ENCODE measurements at places on chromosomes 2 and 18.

DNA sequence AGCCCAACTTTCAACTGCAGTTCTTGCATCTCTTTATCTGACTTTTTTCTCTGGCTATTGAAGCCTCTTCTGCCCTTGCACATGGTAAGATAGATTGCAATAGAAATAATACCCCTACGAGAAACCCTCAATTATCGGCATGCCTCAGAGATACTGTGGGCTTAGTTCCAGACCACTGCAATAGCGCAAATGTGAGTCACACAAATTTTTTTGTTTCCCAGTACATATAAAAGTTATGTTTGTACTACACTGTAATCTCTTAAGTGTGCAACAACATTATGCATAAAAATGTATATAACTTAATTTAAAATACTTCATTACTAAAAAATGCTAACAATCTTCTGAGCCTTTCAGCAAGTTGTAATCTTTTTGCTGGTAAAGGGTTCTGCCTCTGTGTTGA is 124.7 kb downstream of the PDE1A start:
- peak; percentile 80 for DNase-seq

DNA sequence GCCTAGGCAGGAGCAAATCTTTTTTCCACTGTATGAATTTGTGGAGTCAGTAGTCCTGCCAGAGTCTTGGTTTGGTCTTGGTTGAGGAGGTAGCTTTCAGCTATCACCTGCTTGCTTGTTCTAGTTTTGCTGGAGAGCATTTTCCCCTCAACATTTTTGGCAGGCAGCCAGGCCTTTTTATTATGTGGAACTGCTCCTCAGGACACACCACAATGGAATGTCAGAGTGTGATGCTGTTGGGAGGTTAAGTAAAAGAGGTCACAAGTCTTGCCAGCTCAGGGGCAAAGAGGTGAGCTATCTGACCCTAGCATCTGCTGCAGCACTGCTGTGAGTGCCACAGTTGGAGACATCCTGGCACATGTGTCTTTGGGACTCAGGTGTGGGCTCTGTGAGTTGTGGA is 258.0 kb downstream of the CNTNAP5 start:
- DNase-seq: no peak

- no peak for DNase-seq
These were observed 108.7 kb downstream of the NCKAP5 start for GRCh38 chr2:133459590-133459989.

GRCh38 chr2:62736899-62737559 is 31.5 kb downstream of the EHBP1 start:
- no peak for DNase-seq

- DNase-seq: no peak
These were observed 179.5 kb upstream of the PARD3B start for GRCh38 chr2:204365811-204366210.

DNA sequence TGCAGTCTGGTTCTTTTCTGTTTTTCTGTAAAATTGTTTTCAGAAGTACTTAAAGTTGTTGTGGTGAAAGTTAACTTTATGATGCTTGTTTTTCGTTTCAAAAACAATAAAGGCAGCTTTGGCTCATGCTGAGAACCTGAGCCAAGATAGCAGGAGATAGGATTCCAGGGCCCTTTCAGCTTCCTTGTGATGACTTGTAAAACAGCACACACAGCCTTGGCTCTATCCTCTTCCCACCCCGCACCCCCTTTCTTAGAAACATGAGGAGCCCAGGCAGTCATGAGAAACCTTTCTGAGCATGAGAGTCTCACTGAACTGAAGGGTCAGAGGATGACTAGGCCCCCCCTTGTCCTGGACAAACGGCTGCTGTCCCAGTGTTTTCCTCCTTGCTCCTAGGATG is 12.4 kb upstream of the CHRNA1 start:
- DNase-seq: no peak

- no peak for DNase-seq
These were observed 165.5 kb downstream of the TTC32 start for GRCh38 chr2:19736191-19736831.

- DNase-seq: no peak
These were observed 82.3 kb downstream of the SS18 start for GRCh38 chr18:26008096-26008495.

DNA sequence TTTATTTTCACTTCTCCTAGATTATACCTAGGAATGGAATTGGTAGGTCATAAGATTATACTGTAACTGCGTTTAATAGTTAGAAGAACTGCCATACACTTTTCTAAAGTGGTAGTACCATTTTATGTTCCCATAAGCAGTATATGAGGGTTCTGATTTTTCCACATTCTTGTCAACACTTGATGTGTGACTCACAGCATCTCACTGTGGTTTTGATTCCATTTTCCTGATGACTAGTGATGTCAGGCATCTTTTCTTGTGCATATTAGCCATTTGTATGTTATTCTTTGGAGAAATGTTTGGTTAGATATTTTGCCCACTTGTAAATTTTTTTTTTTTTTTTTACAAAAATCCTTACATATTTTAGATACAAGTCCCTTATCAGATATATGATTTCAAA is 2.3 kb downstream of the DCAF17 start:
- DNase-seq: peak; percentile 15

GRCh38 chr2:55862673-55863390 is 60.8 kb downstream of the EFEMP1 start:
- DNase-seq: peak; percentile 99

DNA sequence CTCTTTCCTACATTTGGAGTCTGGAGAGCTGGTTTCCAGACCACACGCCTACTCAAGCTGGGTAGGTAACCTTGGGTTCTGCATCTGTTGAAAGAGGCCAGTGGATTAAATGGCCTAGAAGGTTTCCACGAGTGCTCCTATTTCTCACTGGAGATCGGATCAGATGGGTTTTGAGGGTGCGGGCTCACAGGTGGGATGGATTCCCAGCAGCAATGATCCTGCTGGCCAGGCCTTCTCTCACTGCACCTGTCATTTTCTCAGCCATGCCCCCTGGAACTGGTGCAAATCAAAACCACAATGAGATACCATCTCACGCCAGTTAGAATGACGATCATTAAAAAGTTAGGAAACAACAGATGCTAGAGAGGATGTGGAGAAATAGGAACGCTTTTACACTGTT is 747.5 kb upstream of the RAB6C start:
- DNase-seq: no peak

DNA sequence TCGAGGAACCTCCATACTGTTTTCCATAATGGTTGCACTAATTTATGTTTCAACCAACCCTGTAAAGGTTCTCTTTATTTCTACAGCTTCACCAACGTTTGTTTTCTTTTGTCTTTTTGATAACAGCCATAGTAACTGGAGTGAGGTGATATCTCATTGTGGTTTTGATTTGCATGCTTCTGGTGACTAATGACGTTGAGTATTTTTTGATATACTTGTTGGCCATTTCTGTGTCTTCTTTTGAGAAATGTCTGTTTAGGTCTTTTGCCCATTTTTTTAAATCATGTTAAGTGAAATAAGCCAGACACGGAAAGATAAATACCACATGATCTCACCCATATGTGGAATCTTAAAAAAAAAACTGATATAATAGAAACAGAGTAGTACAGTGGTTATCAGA is 74.8 kb upstream of the SMIM21 start:
- no peak for DNase-seq

GRCh38 chr2:59540864-59541263 is 1012.6 kb downstream of the BCL11A start:
- no peak for DNase-seq

DNA sequence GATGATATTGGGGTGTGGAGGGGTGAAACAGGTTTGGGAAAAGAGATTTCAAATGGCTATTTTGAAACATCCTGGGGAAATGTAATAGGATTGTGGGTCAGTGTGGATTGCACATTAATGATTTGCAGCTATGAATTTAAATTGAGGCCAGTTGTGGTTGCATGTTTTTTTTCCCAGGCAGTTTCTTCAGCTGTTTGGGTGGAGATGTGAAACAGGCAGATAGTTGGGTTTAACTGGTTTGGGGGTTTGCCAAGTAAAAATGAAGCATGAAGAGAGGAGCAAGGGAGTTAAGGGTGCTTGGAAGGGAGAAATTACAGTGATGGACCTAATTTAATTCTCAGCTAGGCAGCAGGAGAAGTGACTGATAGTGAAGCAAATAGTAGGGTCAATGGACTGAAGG is 16.8 kb downstream of the GPD2 start:
- DNase-seq: peak; percentile 65

DNA sequence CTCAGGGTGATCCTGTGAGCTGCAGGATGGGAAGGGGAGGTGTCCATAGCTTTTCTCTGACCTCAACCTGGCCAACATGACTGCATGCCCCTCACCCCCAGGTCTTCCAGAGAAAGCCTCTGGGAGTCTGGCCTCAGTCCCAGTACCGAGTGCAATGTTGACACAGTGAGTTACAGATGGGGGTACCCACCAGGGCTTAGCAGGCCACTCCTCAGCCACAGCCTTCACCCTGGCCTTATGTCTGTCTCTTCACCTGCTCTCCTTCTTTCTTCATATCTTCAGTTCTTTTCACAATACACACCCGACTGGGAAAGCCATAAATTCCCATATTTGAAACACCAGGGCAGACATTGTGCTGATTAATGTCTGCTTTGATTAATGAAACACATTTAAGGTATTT is 33.5 kb downstream of the AOX1 start:
- DNase-seq: no peak

DNA sequence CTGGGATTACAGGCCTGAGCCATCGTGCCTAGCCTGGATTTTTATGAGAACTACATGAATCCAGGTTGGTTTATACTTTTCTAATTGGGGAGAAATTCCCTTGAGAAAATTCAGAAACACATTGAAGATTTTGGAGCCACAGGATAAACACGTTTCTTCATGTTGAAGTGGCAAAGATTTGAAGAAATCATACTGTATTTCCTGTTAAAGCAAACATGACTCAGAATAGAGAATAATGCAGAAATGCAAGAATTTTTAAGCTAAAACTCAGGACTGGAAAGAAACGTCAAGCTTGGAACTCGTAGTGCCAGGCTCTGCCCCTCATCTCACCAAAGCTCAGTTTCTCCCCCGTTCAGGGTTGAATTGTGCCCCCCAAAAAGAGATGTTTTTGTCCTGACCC is 32.1 kb upstream of the TAF1B start:
- no peak for DNase-seq

DNA sequence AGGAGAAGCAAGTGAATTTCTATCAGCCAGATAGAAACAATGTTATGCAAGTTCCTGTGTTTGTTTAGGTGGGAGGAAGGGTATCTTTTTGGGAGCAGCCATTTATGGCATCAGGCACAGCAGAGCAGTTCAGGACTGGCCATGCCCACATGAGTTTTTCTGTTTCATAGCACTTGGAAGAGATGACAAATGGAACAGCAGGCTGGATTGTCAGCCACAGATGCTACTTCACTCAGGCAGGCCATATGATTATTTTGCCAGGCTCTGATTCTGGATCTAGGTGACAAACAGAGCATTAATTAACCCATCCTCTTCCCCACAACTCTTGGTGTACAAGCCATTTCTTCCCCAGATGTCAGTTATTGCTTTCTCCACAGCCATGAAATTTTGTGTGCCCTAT is 63.8 kb downstream of the GALNT13 start:
- DNase-seq: no peak

GRCh38 chr2:23624378-23624777 is 239.4 kb downstream of the KLHL29 start:
- DNase-seq: no peak

DNA sequence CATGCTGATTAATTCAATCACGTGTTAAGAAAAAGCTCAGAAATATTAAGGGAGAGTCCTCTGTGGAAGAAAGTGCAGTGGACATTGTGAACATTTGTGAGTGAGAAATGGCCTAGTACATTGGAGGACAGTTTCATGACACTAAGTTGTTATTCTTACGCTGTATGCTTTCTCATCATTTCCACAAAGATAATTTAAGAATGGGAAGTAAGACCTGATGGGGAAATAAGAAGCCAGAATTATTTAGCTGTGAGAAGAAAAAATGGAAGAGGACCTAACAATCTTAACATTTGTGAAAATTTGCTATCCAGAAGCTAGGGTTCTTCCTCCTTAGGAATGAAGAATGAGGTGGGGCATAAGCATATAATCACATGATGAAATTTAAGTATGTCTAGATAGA is 15.2 kb upstream of the RAPH1 start:
- no peak for DNase-seq
